ENCODE measurements at places on chromosomes 5 and 9.

GRCh38 chr9:75289332-75289731 is 201.0 kb downstream of the OSTF1 start:
- no peak for DNase-seq

DNA sequence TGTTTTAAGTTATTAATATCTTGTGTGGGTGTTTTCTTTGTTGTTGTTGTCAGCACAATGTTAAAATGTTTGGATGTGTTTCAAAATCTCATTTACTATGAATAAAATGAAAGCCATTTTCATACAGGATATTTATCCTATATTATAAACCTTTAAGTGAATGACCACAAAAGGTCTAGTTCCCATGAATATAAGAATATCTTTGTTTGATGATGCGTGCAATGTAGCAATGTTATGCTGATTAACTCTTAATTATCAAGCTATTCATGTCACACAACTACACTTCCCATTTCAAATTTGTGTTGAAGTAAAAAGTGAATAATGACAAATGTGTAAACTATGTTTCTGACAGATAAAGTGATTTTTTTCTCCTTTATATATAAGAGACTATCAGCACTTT is 59.8 kb downstream of the MEF2C start:
- DNase-seq: no peak

- DNase-seq: no peak
These were observed 33.4 kb upstream of the PPP3R2 start for GRCh38 chr9:101628173-101628572.

DNA sequence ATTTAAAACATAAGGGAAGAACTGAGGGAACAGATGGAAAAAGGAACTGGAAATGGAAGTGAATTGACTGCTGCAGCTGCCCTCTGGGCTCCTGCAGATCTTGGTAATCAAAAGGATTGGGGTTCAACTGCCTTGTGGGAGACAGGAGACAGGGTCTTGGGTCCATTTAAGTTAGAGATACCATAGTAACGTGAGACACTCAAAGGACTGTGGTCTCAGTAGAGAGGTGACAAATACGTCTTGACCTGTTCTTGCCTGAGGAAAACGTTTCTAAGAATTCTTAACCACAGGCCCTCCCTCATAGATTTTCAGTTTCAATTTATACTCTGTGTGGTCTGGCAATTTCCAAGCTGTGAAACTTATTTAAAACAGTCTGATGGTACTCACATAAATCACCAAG is 100.8 kb upstream of the DHFR start:
- DNase-seq: no peak

- DNase-seq: no peak
These were observed 96.2 kb downstream of the FGF1 start for GRCh38 chr5:142589720-142590119.

DNA sequence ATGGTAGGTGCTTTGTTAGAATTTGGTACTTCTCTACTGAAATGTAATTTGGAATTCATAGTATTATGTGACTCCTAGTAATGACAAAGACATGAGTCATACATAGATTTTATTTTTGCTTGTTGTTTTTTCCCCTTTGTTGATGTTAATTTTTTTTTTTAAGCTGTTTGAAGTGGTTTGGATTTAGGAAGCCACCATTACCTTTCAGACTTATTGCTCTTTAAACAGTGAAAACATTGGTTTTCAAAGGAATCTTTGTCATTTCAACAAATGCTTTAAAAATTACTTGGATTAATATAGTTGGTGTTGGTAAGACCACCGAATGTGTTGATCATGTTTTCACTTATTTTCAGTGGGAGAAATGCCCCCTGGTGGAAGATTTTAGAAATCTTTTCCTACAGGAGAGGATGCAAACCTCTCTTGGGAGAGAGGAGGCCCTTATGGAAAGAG is 170.1 kb upstream of the PITX1 start:
- DNase-seq: no peak

Measured in left hindlimb (tissue), 1 donor.